NCI-H69 (cell line): ENCODE measurements at places on chromosomes 13 and 19.

DNA sequence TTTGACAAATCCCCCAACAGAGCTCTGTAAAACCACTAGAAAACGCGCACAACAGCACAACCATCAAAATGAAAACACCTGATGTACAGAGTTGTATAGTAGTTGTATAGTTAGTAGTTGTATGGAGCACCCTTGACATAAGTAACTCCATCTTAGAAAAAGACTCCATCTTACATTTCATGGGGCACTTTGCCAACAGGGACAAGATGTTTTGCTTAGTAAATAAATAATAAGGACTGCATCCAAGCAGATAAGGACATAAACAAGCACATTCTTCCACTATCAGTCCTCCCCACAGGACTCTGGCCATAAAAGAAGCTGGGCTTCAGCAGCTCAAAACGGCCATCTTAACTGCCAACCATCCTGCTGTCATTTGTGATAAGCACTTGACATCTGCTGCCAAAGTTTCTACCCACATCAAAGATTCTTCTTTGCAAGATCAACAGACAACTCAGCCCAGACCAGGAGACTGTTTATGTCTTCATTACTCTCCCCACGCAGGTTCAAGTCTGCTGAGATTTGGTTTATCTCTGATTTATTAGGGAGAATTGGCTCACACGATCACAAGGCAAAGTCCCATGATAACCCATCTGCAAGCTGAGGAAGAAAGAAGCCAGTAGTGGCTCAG is 20.7 kb upstream of the ZNF331 start:
- DNase-seq = no peak

GRCh38 chr13:45830121-45830520 is 21.4 kb downstream of the SIAH3 start:
- DNase-seq = no peak

DNA sequence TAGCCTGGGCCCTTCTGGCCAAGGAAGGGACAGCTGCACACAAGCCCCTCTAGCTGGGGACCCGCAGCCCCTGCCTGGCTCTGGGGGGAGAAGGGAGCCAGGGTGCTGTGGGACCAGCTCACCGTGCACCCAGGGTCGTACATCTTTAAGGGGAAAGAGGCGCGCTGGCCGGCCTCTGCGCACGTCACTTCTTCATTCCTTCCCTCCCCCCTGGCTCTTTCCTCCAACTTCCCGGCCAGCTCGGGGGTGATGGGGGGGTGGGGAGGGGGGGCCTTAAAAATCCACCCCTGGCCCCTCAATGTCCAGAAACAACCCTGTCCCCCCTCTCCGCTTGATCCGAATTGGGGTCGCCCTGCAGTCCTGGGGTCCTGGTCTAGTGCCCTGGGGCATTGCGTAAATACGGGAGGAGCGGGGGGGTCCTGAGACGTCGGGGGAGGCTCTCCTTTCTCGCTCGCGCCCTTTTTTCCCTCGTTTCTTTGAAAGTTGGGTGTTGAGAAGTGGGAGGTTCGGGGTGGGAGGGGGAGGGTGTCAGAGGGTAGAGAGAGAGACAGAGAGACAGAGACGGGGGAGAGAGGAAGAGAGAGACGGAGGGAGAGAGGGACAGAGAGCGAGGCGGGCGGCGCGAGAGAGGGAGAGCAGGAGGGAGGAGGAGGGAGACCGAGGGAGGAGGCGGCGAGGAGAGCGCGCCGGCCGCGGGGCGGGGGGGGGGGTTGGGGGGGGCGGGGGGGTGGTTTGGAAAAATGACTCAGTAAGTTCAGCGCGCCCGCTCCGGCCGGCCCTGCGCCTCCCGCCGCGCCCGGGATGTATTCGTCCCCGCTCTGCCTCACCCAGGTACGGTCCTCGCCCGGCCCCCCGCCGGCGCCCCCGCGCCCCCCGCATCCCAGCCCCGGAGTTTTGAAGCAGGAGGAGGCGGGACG is at the start of gene NFIC:
Gene NFIC, plus strand, starts transcription at position 748 of the 917 bp plus-strand sequence. Its CDS starts 54 bp downstream, at position 802.
- DNase-seq = peak; percentile 88

DNA sequence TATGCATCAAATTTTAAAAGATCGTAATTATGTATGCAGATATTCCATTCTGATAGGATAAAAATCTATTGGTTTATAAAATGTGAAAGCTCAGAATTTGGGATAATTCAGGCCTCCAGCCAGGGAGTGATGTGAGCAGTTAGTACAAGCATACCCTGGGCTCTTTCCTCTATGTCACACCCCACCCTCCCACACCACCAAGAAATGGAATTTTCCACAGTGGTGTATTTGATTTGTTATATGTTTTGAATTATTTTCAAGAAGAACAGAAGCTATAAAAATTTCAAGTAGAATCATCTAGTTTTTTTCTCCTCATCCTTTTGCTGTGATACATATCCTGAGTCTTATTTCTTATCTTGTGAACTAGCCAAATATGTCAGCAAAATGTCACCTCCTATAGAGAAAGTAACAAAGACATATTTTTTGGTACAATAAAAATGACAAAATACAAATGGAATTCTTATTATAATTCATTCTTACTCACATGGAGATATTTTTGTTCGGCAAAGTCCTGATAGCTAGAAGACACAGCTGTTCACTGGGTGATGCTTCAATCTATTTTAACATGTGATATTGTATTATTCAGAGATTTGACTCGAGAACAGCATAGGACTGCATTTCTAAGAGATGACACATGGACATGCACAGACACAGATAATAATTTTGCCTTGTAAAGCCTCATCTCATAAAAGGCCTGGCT is 61.2 kb upstream of the FRY start:
- DNase-seq = no peak

DNA sequence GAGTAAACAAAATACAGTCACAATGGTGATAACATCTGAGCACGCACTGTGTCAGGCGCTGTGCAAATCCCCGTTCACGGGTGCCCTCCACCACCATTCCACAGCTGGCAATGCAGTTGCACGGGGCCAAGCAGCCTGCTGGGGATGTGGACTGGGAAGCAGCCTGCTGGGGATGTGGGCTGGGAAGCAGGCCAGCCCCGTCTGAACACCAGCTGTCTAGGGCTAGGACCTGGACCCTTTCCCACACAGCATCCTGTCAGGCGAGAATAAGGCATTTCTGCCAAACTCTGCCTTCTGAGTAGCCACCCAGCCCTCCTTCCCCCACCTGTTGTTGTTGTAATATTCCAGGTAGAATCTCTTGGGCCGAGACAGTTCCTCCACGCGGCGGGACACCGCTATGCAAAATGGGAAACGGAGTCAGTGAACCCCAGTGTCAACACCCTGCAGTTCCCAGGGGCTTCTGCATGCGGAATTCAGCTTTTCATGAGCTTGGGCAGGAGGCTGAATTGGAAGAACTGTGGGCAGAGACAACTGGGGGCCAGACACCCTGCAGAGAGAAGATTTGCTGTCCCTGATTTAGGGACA is 27.8 kb upstream of the MIER2 start:
- DNase-seq = peak; percentile 78

- DNase-seq = no peak
Observed at GRCh38 chr13:30126903-30127428, 180.4 kb downstream of the KATNAL1 start.

DNA sequence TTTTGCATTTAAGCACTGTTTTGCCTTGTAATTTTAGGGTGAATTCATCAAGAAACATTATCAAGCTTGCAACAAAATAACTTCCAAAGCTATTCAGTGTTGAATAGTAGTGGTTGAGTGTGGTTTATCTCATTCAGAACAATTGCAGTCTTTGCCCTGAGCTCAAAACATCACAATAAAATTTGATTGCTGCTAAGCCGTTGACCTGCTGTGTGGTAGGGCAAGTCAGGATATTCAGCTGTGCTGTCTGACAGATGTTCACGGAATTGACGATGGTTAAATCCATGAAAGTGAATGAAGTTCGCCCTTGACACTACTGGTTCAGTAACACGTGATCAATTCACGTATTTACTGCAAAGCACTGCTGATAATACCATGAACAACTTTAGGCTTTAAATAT is 66.9 kb downstream of the GJA3 start:
- DNase-seq = no peak

DNA sequence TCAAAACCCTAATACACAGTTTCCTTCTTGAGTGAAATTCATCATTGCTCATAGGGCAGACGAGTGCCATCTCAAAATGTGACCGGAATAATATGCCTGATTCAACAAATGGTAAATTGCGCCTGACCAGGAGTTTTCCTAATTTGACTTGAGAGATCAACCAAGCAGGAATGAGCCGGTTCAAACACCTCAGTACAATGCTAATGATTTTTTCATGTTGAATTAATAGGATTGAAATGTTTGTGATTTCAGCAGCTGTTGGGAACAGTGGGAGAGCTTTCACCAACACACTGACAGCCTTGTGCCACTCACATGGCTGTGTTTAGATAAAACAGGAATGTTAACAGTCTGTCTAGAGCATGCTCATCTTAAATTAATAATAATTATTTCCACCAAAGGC is 484.8 kb downstream of the PCDH9 start:
- DNase-seq = peak; percentile 94

- peak; percentile 10 for DNase-seq
Observed at GRCh38 chr19:15112385-15112784, 5.2 kb downstream of the SYDE1 start.

DNA sequence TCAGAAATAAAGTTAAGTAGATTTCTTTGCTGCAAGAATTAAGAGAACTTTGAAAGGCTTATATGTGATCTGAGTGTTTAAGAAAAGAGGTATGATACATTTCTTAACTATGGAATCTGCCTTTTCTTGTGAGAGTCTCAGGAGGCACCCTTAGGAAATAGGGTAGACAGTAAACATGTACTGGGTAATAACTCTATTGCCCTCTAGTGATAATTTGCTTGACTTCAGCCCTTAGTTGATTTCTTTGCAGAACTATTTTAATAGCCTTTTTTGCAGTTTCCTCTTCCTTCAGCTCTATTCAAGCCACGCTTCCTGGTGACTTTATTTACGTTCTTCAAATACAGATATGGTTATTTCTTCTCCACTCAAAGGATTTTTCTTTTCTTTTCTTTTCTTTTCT is 37.0 kb upstream of the CCNA1 start:
- DNase-seq = peak; percentile 33

DNA sequence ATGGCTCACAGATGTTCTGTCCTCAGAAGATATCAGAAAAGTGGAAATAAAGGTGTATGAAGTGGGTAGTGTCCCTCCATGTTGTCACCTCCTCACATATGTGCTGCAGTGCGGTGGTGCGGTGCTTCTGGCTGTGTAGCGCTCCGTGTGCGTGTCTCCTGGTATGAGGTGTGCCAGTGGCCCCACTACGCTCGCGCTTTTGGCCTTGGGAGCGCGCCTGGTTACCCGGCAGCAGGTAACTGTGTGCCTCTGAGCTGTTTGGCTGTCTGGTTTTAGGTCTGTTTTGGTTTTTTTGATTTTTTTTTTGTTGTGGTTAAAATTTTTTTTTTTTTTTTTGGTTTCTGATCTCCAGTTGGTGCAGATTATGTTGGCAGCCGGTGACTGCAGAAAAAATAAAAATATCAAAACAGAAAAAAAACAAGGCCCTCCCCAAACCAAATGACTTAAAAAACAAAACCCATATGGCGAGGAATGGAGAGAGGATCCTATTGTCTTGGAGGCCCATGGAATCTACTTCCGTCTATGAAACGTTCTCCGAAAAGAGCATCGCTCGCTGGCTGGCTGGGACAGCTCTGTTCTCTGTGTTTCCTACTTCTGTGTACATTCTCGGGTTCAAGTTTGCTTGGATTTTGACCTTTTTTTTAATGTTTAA is 7.9 kb downstream of the HNRNPL start:
- DNase-seq = no peak

DNA sequence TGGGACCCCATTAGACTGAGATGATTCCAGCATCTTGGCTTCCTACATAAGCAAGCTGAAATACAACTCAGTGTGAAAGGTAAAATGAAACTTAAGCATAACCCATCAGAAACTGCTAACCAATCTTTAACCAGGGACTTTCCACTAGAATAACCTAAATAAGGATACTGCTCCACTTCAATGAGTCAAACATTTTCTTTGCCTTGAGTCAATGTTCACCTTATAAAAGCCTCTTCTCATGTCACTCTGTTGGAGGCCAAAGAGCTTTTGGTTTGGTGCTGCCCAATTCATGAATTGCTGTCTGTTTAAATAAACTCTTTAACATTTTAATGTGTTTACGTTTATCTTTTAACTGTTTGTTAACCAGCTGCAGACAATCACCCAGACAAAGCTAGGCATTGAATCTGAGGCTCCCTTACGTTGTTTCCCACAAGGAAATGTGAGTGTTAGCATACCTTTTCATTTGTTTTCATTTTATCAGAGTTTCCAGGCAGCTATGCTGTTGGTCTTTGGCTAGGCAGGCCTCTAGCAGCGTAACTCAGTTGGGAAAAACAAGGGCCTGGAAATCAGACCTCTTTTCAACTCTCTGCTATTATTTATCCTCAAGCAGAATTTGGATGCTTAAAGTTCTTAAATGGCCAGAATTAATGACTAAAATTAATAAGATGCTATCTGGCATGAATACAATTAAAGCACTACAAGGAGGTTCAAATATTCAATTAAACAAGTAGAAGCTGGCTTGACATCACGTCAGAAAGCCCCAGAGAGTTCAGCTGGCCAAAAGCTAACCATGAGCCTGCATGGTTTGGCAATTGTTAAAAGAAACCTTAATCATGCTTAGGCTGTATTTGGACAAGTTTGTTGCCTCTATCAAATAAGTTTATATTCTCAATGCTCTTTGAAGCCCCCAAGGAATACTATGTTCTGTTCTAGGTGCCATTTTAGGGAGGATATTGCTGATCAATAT is 200.2 kb downstream of the DCLK1 start:
- DNase-seq = no peak
